Iris pigment epithelial cell (primary cell): ENCODE measurements at places on chromosomes 11 and 22.

DNA sequence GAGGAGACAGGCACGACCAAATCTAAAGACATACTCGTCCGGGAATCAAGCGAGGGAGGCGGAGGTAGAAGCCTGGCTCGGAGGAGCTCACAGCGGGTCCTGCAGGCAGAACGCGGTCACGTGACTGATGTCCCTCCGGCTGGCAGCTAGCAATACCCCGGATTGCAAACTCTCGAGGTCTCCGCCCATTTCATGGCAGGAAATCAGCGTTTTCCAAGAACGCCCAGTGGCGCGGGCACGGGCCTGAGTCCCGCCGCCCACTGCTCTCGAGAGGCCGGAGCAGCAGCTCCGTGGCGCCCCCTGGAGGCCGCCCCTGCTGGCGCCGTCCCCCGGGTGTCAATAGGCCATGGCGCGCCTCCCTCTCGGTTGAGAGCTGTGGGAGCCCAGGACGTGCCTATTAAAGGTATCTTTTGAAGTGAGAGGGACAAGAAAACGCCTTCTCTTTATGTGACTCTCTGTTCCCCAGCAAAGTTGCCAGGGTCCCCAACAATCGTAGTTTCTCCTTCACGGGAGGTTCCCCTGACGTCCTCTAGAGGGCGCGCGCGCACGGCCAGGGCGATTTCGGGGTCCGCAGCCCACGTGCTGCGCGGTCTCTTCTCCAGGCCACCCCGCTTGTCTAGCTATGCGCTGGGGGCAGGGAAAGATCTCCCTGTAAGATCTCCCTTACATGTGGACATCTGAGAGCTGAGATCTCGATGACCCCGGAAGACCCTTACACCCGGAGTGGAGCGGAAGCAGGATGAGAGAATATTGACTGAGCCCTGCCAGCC, 37.3 kb upstream of the RBFOX2 start:
- peak; percentile 82 for DNase-seq

GRCh38 chr11:57244911-57245310, 7.9 kb upstream of the APLNR start:
- no peak for DNase-seq

DNA sequence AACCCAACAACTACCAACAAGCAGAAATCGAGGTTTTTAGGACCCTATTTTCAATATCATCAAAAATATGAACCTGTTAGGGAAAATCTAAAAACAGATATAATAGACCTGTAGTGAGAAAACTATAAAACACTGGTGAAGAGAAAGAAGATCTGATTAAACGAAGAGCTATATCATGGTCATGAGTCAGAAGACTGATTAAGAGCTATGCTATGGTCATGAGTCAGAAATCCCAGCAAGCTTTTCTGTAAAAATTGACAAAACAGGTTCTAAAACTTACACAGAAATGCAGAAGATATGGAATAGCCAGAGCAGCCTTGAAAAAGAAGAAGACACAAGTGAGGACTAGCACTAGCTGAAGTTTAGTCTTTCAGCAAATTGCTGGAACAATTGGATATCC, 345.0 kb downstream of the TBC1D22A start:
- DNase-seq, result peak; percentile 91

- no peak for DNase-seq
These were observed 494.5 kb downstream of the BRD1 start for GRCh38 chr22:49333206-49333605.

- DNase-seq, result no peak
These were observed 97.0 kb downstream of the BRD1 start for GRCh38 chr22:49730656-49731055.
